ENCODE measurements at places on chromosomes 16 and 17.

GRCh38 chr16:54049591-54050458 is 236.8 kb downstream of the IRX3 start:
- no peak for DNase-seq

GRCh38 chr16:55812951-55813350 is 19.9 kb downstream of the CES1 start:
- no peak for DNase-seq

DNA sequence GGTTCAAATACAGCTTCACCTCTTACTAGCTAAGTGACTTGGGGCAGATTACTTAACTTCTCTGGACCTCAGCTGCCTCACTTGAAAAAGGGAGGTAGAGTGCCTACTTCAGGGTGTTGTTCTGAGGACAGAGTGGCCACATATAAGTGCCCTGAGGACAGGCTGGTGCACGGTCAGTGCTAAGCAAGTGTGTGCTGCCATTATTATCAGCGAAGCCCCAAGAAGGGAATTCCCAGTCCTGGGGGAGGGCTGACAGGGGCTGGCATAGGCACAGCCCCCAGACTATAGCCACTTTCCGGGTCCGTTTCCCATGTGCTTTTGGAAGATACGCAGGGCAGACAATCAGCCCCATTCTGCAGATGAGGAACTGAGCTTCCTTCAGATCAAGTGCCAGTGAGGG is 2.5 kb downstream of the ZBTB4 start:
- peak; percentile 27 for DNase-seq

GRCh38 chr17:28295677-28296578 is 23.1 kb upstream of the TMEM97 start:
- DNase-seq: no peak

DNA sequence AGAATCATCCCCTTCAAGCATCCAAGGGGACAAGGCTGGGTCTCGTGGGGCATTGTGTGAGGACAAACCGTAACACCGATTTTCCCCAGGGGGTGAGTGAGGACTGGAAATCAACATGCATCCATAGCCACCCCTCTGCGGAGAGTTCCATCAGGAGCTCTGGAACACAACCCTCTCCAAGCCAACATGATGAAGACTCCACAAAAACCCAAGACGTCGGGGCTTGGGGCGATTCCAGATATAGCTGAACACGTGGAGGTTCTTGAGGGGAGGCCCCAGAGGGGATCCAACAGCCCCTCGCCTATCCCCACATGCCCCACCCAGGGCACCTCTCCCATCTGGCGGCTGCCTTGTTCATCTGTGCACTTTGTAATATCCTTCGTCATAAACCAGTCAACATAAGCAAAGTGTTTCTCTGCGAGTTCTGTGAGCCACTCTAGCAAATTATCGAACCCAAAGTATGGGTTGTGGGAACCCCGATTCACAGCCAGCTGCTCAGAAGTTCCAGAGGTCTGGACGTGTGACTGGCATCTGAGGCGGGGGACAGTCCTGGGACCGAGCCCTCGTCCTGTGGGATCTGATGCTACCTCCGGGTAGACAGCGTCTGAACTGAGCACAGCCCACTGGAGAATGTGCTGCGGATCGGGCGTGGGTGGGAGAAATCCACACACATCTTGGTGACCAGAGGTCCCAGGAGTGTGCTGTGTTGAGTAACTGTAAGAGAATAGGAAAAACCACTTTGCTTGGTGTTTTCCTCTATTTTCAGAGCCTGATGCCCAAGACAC is 55.5 kb downstream of the RPH3AL start:
- DNase-seq: no peak

DNA sequence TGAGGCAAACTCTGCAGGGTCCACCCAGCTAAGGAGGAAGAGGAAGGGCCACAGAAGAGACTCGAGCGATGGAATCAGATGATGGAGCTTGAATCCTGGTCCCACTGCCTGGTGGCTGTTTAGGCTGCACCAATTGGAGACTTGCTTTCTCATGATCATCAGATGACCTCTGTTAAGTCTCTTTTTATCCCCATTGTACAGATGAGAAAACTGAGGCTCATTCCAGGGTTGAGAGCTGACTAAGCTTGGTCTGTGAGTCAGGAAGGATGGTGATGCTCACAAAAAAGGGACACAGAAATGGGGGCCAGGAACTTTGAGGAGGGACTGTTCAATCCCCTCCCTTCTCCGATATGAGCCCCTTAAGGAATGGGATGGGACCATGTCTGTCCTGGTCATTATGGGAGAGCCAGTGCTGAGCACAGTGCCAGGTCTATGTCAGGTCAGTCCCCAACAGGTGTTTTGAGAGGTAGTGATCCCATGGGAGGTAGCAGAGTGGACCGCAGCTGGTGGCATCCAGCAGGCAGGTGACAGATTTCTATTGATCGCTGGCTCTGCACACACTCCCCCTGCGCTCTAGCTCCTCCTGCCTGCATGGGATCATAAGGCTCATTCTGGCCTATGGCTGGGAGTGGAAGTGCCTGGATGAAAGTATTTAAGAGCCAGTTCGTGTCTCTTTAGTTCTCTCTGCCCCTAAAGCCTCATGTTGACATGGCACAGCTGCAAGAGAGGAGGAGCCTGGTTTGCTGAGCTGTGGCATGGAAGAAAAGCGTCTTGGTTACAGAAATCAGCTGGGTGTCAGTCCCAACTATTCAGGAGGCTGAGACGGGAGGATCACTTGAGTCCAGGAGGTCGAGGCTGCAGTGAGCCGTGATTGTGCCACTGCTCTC is 27.2 kb downstream of the SNX20 start:
- no peak for DNase-seq

GRCh38 chr17:57425903-57426880 is 169.9 kb downstream of the MSI2 start:
- no peak for DNase-seq

GRCh38 chr17:32621612-32622312 is 135.0 kb downstream of the CDK5R1 start:
- DNase-seq: no peak

- no peak for DNase-seq
These were observed 266.6 kb downstream of the XYLT1 start for GRCh38 chr16:17204206-17204605.

DNA sequence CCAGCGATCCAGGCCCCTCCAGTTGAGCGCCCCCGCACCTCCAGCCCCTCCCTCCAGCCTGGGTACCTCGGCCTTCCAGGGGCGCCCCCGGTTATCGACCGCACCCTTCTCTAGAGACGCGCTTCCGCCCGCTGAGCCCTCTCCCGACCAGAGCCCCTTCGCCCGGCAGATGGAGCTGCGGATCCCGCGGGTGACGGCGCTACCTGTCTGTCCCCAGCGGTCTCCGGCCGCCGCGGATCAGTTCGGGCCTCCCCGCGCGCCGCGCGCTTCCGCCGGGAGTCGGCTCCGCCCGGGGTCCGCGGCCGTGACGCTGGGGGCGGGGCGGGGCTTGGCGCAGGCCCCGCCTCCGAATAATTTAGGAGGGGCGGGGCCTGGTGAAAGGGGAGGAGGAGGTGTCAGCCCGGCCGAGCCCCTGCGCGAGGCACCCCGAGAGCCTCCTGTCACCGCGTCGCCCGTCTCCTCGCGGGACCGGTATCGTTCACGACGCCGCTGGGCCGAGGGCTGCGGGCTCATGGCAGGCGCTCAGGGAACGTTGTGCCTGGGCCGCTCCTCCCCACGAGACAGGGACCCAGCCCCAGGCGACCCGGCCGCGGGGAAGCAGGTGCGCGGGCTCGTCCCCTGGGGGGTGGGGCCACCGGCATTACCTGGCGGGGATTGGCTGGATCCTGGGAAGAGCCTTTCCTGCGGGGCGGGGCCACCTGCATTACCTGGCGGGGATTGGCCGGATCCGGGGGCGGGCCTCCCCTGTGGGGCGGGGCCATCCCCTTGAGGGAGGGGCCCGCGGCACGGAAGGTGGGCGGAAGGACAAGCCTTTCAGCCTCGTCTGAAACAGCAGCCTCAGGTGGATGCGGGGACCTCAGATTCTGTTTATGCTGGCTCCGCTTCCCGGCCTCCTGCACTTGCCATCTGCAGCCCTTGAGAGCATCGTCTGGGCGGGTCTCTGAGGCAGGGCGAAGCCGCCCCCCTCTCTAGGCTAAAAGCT is at the start of gene SPATA2L:
Gene SPATA2L, minus strand, starts transcription at position 281 of the 982 bp plus-strand sequence. CDS start 473 bp downstream, outside the sequence.
- DNase-seq: peak; percentile 92

DNA sequence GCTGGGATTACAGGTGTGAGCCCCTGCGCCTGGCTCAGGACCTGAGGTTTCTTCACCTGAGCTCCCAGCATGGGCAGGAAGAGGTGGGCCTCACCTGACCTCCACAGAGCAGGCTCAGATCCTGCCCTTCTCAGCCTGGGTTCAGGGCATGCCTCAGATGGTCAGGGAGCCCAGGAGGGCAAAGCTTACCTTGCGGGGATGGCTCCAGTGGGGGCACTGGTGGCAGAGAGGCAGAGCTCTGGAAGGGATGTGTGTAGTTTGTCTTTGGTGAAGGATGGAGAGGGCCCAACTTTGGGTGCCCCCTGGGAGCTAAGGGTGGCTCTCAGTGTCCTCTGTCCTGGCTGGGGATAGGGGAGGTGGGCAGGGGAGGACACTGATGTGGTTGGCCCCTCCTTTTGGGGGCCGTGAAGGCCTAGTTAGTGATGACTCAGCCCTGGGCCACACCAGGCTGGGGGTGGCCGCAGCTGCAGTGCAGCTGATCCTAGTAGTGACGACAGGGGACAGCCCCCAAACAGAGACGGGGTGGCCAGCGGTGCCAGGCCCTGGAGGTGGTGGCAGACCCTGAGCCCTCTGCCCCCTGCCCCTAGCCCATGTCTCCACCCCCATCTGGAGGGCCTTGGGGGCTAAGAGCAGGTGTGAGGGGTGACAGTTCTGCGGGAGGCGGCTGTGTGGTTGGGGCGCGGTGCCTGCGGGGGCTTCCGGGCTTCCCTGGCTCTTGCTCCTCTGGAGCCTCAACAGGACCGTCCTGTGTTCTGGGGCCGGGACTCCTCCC is 5.8 kb downstream of the NHERF2 start:
- no peak for DNase-seq

DNA sequence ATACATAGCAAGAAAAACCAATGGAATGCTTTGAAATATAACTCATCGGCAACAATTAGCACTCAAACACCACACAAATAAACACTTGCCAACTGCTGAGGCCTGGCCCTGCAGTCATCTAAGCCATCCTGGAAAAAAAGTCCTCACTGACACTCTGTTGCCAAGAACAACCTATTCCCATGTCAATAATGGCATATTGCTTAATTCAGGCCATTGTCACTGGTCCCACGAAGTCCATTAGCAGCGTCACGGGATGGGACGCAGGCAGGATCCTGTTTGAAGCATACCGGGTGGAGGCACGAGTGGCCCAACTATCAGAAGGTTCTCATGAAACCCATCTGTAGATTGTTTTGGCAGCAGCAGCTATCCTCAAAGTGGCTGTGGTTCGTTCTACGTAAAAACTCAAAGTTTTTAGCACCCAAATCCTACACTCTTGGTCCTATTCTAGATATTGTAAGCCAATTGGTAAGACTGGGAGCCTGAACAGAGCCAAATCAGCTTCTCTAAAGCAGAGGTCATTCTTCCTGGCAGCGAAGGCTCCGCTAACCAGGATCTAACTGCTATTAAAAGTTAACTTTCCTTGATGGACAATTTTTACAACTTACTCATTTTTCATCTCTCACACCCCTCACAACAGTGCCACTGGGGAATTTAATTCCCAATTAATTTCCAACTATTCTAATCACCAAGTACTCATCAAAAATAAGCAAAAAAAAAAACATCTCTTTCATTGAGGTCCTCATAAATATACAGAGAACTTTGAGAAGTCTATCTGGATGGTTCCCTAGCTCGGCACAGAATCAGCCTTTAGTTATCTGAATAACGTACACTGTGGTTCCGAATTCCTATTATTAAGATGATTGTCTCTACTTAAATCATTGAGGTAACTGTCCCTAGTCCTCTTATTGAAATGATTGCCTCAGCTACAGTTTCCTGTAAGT is 91.5 kb downstream of the ZFHX3 start:
- DNase-seq: no peak

GRCh38 chr17:18331879-18332278 is 16.8 kb downstream of the SMCR8 start:
- no peak for DNase-seq

DNA sequence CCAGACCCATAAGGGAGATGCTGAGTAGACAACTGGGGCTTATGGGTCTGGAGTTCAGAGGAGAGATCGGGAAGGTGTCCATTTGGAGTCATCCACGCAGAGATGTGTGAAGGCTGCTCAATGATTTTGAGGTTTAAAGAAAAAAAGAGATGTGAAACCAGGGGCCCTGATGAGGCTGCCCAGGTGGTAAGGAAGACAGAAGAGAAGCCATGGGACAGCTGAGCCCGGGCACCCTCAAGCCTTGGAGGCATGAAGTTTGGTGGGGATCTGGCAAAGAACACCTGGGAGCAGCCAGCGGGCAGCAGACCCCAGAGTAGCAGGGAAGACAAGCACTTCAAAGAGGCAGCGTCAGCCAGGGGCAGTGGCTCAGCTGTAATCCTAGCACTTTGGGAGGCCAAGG is 20.8 kb upstream of the MYO15B start:
- DNase-seq: no peak

GRCh38 chr16:28145796-28146195 is 66.0 kb downstream of the XPO6 start:
- no peak for DNase-seq

DNA sequence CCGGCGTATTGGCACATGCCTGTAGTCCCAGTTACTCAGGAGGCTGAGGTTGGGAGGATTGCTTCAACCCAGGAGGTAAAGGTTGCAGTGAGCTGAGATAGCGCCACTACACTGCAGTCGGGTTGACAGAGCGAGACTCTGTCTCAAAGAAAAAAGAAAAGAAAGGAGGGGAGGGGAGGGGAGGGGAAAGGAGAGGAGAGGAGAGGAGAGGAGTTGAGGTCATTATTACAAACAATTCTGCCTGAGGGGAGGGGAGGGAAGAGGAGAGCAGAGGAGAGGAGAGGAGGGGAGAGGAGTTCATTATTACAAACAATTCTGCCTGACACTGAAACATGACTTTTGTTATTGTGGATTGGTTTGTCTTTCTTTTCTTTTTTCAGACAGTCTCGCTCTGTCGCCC is 19.8 kb upstream of the ABCA5 start:
- DNase-seq: no peak

DNA sequence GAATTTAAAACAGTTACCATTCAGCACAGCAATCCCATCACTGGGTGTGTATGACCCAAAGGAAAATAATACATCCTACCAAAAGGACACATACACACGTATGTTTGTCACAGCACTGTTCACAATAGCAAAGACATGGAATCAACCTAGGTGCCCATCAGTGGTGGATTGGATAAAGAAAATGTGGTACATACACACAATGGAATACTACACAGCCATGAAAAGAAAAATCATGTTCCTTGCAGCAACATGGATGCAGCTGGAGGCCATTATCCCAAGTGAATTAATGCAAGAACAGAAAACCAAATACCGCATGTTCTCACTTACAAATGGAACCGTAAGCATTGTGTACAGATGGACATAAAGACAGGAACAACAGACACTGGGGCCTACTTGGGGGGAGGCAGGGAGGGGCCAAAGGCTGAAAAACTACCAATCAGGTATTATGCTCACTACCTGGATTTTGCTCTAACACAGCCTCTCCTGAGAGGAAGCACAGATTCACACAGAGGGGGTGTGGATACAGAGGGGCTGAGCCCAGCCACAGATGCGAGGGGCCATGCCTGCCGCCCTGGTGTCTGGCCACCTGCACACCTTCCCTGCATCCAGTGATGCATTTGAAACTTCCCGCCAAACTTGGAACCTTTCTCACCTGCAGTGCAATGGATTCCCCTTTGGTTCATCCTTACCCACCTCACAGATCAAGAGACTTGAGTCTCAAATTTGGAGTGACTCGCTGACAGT is 55.9 kb downstream of the USP22 start:
- no peak for DNase-seq

Data from hematopoietic multipotent progenitor cell treated with erythropoietin and hydrocortisone succinate and interleukin-3 and kit ligand, for 15 days (in vitro differentiated cells).